ENCODE measurements at places on chromosomes 7 and 10. TPM values are rescaled to one million over a fixed set of nuclear protein-coding genes. Genes with fewer than 3 reads are reported as not detected.

DNA sequence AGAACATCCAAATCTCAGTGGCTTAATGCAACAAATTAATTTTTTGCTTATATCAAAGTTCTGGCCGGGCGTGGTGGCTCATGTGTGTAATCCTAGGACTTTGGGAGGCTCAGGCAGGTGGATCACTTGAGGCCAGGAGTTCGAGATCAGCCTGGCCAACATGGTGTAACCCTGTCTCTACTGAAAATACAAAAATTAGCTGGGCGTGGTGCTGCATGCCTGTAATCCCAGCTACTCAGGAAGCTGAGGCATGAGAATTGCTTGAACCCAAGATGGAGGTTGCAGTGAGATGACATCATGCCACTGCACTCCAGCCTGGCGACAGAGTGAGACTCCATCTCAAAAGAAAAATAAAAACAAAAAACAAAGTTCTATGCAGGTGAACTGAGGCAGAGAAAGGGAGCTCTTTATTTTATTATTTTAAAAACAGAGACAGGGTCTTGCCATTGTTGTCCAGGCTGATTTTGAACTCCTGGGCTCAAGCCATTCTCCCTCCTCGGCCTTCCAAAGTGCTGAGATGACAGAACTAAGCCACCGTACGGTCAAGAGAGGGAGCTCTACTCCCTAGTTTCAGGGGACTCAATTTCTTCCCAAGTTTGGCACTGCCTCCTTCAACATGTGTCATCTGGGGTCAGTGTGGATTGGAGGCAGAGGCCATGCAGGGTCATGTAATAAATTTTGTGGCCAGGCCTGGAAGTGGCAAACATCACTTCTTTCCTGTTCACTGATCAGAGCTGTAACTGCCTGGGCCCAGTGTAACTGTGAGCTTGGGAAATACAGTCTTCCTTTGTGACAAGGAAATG lies 2.4 kb downstream of the ADCK2 start:
- peak; percentile 57 for DNase-seq

GRCh38 chr7:46100521-46100920 lies 179.4 kb upstream of the IGFBP3 start:
- DNase-seq: peak; percentile 42

DNA sequence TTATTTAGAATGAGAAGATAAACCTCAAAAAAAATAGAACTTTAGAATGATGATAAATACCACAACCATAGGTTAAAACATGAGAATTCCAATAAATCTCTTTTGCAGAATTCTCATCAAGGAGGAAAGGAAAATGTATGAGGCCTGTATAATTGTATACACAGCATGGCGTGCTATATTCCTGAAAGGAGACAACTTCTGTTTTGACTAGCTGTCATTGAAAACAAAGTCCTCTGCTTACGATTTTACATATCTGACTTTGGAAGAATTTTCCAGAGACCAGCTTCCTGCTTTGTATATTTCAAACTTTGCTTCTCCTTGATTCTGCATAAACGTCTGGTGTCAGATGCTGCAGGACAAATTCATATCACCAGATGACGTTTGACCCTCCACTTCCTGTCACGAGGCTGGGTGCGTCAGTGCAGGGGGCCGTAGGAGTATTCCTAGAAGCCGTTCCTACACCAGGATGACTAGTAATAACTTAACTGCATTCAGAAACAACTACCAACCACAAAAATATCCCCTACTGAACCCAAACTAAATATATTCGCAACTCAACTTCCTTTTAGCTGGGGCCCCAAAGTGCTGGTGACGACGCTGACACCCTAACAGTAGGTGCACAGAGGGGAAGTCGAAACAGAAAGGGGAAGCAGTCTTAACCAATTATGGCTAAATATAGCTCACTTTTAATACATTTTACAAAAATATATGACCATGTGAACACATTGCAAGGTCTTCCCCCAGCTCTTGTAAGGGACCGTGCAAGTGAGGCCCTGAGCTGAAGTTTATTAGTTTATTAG lies 178.6 kb upstream of the INHBA start:
- peak; percentile 89 for DNase-seq

DNA sequence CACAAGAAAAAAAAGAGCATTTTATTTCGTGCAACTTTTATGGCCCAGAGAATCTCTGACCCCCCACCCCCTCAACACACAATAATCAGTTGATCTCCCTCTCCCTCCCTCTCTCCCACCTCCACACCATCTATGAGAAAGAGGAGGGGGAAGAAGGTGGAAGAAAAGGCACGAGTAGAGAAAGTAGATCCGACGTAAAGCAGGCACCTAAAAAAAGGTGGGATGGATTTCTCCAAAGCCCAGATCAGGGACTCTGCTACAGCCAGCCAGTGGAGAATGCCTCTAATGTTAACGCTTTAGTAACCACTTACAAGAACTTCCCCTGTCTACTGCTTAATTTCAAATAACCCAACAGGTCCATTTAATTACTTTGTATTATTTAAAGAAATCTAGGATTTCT lies 24.4 kb downstream of the KMT2C start:
- no peak for DNase-seq

- no peak for DNase-seq
Observed at GRCh38 chr10:14800397-14800796, 25.7 kb upstream of the FAM107B start.

GRCh38 chr10:63115732-63116383 lies 17.3 kb upstream of the NRBF2 start:
- peak; percentile 75 for DNase-seq

GRCh38 chr7:158300427-158300826 lies 287.2 kb downstream of the PTPRN2 start:
- DNase-seq: no peak

- no peak for DNase-seq
Observed at GRCh38 chr10:71025535-71025934, 137.2 kb upstream of the PCBD1 start.

LDB3 gene
- 0.28 TPM for total RNA-seq

LRRD1 gene
- total RNA-seq: under 0.01 TPM

LRRC4 gene
- 0.56 TPM for total RNA-seq

Measured in IMR-90 (cell line).